ENCODE measurements at places on chromosomes 3 and 15. TPM values are rescaled to one million over a fixed set of nuclear protein-coding genes. Genes with fewer than 3 reads are reported as not detected.

Gene MORC1
- total RNA-seq: not detected

Gene MRAS
- total RNA-seq: 76.3 TPM

Gene C3orf49
- not detected for total RNA-seq

Gene DUOXA1
- total RNA-seq: not detected

Gene HYAL2
- 96.6 TPM for total RNA-seq

Gene IMPG2
- 0.59 TPM for total RNA-seq

Gene TMOD2
- 13.8 TPM for total RNA-seq

Gene FGF12
- total RNA-seq: not detected

Gene LEKR1
- 0.59 TPM for total RNA-seq

Gene TFRC
- total RNA-seq: 446 TPM

Gene SOX2
- not detected for total RNA-seq

Gene GASK1A
- 1.5 TPM for total RNA-seq

Gene VEPH1
- total RNA-seq: 93.5 TPM

Gene COL6A6
- total RNA-seq: 0.30 TPM

Gene GOLGA6B
- not detected for total RNA-seq

Gene FES
- 15.4 TPM for total RNA-seq

Gene CCR2
- total RNA-seq: not detected

Gene GDPGP1
- total RNA-seq: 7.1 TPM

Gene FETUB
- total RNA-seq: not detected

Gene AADAC
- total RNA-seq: 0.09 TPM

Gene CSTA
- total RNA-seq: 0.59 TPM

Gene EPHA6
- total RNA-seq: not detected
